ENCODE measurements at places on chromosomes 4 and X.

GRCh38 chr4:184958923-184959210 is 59.4 kb upstream of the HELT start:
- no peak for DNase-seq

DNA sequence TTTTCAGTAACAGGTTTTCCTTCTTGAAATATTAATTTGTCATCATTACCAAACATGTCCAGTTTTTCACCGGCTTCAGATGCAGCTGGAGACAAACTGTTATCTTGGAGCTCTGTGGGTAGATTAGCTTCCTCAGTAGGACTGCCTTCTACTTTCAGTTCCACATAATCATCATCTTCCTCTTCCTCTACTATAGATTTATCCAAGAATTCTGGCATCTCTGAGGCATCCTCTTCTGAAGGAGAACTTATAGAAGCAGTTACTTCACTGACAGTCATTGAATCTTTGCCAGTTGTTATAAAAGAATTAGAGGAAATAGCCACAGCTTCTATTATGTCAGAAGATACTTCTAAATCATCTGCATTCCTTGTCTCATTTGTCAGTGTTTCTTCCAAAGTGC is 162.9 kb downstream of the LRBA start:
- no peak for DNase-seq

DNA sequence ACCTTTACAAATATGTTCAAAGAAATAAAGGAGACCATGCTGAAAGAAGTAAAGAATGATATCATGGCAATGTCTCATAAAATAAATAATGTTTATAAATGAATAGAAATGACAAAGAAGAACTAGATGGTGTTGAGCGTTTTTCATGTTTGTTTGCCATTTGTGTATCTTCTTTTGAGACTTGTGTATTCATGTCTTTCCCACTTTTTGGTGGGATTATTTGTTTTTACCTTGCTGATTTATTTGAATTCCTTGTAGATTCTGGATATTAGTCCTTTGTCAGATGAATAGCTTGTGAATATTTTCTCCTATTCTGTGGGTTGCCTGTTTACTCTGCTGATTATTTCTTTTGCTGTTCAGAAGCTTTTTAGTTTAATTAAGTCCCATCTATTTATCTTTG is 732.4 kb downstream of the FAT4 start:
- no peak for DNase-seq

GRCh38 chr4:915041-915474 is 17.1 kb downstream of the GAK start:
- no peak for DNase-seq

GRCh38 chr4:79584902-79585301 is 176.9 kb upstream of the GK2 start:
- no peak for DNase-seq

DNA sequence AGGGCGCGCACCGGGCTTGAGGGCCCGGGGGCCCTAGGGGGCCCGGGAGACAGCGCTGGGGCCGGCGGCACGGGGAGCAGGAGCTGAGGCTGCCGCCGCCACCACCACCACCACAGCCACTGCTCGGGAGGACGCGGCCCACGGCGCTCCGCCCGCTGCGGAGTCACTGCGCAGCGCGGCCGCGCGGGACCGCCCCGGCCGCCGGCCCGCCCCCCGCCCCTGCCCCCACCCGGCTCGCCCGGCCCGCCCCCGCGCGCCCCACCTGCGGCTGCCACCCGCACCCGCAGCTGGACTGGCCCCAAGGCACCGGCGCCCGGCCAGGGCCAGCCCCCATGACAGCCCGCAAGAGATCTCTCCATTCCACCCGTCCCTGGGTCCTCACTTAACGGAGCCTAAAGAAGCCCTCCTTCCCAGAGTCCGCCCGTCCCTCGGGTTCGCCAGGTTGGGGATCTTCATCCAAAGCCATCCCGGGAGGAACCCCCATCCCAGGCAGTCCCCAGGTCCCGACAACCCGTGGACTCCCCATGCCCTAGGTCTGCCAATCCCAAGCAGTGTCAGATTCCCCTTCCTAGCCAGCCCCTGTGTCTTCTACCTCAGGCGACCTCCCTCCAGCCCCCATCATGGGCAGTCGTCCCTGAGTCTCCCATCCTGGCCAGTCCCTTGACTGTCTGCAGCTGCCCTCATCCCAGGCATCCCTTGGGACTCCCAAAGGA is 40.0 kb upstream of the IQSEC2 start:
- no peak for DNase-seq

DNA sequence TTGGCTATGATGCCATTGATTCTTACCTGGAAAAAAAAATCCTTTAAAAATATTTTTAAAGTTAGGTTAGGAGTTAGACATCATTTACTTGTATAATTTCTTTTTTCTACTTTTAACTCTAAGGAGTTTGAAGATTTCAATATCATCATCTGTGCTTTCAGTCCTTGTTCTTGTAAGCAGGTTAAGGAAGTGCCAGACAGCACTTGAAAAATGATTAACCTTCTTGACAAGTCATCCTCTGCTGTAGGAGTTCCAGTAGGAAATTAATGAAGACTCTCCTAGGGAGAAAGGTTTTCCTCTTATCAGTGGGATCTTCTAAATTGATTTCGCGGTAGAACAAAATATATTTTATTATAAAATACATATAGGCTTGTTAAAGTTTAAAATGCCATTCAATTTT is 29.1 kb upstream of the ANAPC4 start:
- peak; percentile 14 for DNase-seq

DNA sequence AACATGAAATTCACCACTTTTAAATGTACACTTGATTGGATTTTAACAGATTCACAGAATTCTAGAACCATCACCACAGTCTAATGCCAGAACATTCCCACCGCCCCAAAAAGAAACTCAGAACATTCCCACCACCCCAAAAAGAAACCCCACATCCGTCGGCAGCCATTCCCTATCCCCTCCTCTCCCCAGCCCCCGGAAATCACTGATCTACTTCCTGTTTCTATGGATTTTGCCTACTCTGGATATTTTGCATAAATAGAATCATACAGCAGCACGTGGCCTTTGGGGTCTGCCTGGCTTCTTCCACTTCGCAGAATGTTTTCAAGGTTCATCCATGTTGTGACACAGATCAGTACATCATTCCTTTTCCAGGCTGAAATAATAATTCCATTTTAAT is 79.3 kb downstream of the PPP2R2C start:
- DNase-seq: no peak

- no peak for DNase-seq
Observed at GRCh38 chr4:92183825-92184224, 119.9 kb upstream of the GRID2 start.

DNA sequence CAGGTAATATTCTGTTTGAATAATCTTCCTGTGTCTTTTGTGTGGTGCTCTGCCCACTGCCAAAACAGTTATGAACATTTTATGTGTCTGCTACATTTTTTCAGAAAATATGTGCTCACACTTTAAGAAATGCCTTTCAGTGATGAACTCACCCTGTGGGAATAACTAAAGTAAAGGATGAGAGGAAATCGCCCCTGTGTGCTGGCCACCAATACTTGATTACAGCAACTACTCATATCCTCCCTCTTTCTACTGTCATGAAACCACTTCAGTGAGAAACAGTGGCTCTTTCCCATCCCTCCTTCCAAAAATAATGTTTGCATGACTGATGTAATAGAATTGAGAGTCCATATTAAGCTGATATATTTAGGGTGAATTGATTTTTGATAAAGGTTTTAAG is 900.9 kb downstream of the RAB28 start:
- DNase-seq: no peak

DNA sequence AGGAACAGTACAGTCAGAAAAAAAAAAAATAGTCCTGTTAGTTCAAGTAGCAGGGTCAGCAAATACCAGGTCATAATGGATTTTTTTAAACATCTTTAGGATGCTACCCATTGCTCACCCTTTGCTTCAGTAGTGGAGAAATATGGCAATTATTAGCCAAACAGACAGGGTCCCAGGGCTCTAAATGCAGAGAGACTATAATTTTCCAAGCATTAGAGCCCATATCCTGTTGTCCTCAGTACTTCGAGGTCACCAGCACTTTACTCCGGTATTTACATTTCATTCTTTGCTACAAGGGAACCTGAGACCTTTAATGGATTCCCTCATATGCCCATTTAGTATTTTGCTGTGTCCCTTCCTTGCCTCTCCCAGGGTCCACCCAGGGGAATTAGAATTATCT is 1562.9 kb upstream of the TENM3 start:
- no peak for DNase-seq

DNA sequence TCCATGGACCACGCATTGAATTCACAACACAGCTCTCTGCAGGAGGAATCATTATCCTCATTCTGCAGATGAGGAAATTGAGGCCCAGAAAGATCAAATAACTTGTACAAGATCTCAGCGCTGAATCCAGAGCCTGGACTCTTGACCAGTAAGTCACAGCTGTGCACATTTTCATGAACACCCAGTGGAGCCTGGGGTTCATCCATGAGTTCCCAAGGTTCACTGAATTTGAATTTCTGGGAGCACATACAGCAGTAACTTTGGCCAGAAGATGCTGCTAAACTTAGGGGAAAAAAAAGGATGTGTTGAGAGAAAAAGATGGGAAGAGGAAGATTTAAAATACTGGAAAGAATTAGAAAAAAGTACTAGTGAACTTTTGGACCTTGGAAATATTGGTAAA is 218.7 kb upstream of the PPARGC1A start:
- DNase-seq: no peak

- no peak for DNase-seq
Observed at GRCh38 chrX:10617999-10618351, 2.4 kb downstream of the MID1 start.

DNA sequence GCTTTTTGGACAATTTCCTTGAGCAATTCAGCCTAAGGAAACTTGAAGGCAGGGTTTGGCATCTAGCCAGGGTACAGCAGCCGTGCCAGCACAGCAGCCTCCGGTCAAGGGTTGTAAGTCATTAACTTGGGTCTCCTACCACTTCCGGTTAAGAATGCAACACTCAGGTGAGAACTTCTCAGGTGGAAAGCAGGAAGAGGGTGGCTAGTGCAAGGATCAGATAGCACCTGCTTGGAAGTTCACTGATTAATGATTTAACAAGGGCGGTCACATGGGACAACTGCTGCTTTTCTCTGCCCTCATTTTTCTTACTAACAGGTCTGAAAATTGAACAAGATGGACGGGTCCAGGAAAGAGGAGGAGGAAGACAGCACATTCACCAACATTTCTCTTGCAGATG is 30.1 kb upstream of the SCOC start:
- peak; percentile 36 for DNase-seq

GRCh38 chr4:127580300-127580699 is 52.5 kb upstream of the INTU start:
- DNase-seq: no peak

- no peak for DNase-seq
Observed at GRCh38 chr4:75630937-75631329, 605 bp upstream of the CDKL2 start.

GRCh38 chr4:74555231-74555630 is 110.3 kb downstream of the AREG start:
- no peak for DNase-seq

DNA sequence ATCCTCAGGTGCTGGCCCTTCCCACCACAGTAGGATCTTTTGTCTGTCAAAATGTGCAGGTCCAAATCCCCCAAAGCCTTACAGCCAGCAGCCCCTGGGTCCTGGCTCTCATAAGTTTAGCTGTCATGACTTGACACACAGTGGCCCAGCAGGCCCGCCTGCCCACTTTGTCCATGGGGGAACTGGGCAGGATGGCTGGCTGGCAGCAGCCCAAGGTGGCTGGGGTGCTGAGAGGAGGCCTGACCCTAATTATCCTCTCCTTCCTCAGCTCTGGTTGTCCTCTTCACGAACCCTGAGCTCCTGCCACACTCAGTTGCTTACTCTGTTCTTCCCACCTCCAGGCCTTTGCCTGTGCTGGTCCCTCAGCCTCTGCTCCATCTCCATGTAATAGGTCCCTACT is 46.4 kb upstream of the PJA1 start:
- no peak for DNase-seq

DNA sequence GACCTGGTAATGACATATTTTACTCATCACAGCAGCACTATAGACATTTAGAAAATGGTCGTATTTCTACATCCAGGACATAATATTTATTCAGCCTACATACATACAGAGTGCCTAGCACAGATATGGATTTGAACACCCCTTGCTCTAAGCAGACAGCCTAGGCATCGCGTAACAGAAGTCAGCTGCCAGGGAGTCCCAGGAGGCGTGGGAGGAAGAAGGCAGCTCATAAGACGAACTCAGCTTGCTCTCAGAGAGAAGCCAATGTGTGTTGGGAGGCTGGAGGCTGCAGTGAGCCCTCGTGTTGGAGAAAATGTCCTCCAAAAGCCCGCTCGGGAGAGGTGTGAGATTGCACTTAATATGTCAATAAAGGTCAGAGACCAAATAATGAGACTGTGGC is 131.6 kb downstream of the BCOR start:
- no peak for DNase-seq

DNA sequence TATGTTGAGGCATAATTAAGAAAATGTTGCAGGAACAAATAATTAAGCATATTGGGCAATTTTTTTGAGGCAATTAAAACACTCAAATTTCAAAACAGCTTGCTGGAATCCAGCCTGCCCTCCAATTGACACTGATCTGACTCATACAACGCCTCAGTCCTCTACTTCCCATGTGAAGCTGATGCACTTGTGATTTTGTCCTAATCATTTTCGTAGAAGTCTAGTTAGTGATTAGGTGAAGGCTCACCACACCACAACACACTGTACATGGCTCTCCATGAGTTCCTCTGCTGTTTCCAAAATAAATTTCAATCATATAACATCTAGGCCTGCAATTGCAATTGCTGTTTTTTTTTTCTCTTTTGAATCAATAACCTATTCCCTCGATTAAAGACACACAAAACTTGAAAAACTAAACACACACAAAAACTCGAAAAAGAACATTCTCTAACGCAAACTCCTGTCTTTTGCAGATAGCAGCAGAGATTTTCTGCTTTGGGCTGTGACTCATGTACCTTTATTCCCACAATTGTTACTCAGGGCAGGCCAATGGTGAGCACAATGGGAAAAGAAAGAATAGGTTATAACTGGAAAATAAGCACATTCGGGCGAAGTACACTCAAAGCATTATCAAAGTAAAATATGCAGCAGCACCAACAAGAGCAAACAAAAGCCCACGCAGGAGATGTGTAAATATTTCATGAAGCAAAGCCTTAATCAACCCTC is 1.7 kb downstream of the GPRIN3 start:
- DNase-seq: no peak

DNA sequence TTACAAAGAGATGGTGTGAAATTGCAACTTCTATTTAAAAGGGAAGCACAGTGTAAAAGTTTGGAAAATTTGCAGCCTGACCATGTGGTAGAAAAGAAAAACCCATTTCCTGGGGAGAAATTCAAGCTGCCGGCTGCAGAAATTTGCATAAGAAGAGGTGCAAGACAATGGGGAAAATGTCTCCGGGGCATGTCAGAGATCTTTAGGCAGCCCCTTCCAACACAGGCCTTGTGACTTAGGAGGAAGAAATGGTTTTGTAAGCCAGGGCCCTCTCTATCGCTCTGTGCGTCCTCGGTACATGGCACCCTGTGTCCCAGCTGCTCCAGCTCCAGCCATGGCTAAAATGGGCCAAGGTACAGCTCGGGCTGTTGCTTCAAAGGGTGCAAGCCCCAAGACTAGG is 40.4 kb downstream of the CCDC158 start:
- DNase-seq: peak; percentile 11
